ENCODE measurements at places on chromosomes 3 and 15. TPM values are rescaled to one million over a fixed set of nuclear protein-coding genes. Genes with fewer than 3 reads are reported as not detected.

DNA sequence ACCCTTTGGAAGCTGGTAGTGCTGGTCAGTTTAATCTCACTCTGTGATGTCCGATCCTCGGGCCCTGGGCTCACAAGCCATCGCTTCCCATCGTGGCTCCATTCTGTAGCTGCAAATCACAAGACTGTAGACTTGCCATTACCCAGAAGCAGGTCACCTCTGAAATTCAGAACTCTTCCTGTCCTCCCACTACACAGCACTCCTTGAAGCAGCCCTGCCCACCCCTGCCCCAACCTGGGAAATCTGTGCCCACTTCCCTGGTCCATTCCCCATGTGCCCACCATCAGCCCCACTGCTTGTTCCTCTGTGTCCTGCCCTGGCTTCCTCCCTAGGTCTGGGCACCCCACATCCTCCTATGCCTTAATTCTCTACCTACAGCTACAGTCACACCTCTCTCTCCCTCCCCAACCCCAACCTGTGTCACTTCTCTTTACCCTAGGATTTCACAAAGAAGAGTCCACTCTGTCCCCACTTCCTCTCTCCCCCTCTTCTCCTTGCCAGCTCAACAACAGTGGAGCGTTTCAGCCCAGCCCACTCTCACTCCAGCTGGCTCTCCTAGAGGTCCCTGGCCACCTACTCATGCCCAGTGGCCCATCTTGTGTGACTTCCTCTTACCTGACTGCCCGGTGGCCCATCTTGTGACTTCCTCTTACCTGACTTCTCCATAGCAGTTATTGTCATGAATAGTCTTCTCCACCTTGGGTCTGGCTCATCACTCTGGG lies 8.3 kb downstream of the ZNF710 start:
- DNase-seq: no peak

The C15orf62 gene
- 1.3 TPM for total RNA-seq

The PDE8A gene
- 33.8 TPM for total RNA-seq

- DNase-seq: peak; percentile 85
Measured at GRCh38 chr3:46065294-46065705, 38.0 kb upstream of the XCR1 start.

GRCh38 chr15:74421302-74422245 lies 12.2 kb downstream of the SEMA7A start:
- no peak for DNase-seq

DNA sequence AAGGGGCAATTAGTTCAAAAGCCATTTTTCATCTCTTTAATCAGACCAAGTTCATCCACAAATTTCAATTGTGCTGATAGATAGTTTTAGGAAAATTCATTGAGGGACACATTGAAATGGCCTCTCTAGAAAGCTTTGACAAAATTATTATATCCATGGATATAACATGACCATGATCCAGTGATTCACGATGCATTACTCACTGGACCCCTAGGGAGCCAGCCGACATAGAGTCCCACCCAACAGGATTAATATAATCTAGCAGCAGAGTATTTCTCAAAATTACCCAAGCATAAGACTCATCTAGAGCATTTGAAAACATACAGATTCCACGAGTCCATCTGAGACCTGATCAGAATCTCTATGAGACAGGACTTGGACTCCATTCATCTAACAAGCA lies 100.3 kb downstream of the FRMD5 start:
- no peak for DNase-seq

DNA sequence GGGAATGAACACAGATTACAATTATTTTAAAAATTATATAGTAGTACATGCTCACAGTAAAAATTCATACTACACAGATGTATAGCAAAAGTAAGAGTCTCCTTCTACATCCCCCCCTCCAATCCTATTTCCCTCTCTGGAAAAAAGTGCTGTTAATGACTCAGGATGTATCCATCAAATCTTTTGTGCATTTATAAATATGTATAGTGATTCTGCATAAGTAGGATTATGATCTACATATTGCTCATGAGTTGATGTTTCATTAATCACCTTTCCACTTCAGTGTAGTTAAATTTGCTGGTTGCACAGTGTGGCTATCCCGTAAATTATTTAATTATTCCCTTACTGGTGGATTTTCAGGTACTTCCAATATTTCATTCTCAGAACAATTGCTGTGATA lies 25.3 kb downstream of the ARL14 start:
- DNase-seq: no peak

GRCh38 chr3:46848271-46849044 lies 14.8 kb downstream of the MYL3 start:
- DNase-seq: no peak

DNA sequence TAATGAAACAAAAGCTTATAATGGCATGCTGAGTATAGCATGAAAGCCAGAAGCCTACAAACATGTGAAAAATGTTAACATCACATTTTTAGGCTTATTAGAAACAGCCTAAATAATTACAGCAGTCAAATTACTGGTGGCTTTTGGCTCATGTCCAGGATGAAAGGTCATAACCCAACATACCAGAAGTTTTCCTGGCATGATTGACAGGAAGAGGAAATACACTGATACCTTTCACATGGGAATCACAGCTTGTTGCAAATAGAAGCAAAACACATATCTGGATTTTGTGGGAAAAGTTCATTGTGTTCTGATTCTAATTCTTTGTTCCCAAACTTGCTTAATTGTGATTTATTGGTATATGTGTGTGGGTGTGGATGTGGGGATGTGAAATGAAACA lies 393.5 kb upstream of the ARRDC4 start:
- no peak for DNase-seq

All from naive thymus-derived CD4-positive, alpha-beta T cell (primary cell).